ENCODE measurements at places on chromosomes 11 and 22. TPM values are rescaled to one million over a fixed set of nuclear protein-coding genes. Genes with fewer than 3 reads are reported as not detected.

DNA sequence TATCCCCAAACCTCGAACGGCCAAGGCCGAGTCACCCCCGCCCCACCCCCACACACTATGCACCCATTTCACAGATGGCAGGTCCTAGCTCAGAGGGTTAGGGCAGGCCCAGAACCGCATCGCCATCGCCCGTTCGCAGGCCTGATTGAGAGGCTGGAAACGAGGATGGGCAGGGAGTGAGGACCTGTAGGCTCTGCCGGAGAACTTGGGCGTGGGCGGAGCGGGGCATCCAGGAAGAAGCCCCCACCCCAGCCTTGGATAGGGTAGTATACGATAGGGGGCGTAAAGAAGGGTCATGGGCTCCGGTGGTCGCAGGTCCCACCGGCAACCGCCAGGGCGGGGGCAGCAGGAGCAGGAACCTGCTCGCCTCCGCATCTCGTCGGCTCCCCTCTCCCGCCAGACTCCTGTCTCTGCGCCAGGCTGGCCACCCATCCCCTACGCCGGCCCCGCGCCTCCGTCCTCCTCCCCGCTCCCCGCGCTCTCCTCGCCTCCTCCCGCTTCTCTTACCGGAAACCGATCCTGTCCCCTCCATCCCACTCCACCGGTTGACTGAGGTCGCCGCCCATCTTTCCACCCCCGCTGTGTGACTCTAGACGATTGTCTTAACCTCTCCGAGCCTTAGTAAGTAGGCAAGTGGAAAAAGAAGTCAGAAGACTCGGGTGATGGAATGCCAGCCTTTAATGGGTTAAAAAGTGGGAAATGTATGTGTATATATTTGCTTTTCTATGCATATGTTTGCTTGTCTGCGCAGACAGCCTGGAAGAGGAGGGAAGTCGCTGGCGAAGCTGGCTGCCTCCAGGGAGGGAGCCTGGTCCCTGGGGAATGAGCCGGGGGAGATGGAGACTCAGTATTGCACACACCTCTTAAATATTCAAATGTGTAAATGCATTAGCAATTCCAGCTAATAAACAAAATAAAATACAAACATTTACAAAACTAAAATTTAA is 52.8 kb downstream of the CYTH4 start:
- H3K4me1 ChIP-seq, result peaks cover 14% of the 10 kb centered on the region
- no peak for DNase-seq
- H3K4me3 ChIP-seq, result no peak overlapping the region
- peaks cover 52% of the 10 kb centered on the region for H3K27me3 ChIP-seq
- no peak overlapping the region for H3K27ac ChIP-seq

GRCh38 chr11:5269715-5270147 is at the start of gene HBE1:
Gene HBE1 (minus strand): TSS chr11:5269945. CDS start chr11:5269890, 55 bp downstream.
- H3K4me3 ChIP-seq, result no peak within 1 kb of the TSS
- no peak for DNase-seq
- H3K27ac ChIP-seq, result no peak within 1 kb of the TSS
- no peaks in the 10 kb centered on the region for H3K36me3 ChIP-seq
- H3K27me3 ChIP-seq, result no peaks in the 10 kb centered on the region

The TYR gene
- total RNA-seq, result not detected

GRCh38 chr22:30906946-30907345 is 61.6 kb downstream of the MORC2 start:
- H3K4me1 ChIP-seq, result no peaks in the 10 kb centered on the region
- H3K27ac ChIP-seq, result no peak overlapping the region
- H3K27me3 ChIP-seq, result no peaks in the 10 kb centered on the region
- no peak for DNase-seq
- H3K4me3 ChIP-seq, result no peak overlapping the region

GRCh38 chr11:43825217-43825816 is 55.3 kb upstream of the ALKBH3 start:
- no peak overlapping the region for H3K27ac ChIP-seq
- H3K4me1 ChIP-seq, result no peaks in the 10 kb centered on the region
- H3K27me3 ChIP-seq, result no peaks in the 10 kb centered on the region
- no peak overlapping the region for H3K4me3 ChIP-seq
